NCI-H1092 (cell line): ENCODE measurements at places on chromosomes 3 and 15.

DNA sequence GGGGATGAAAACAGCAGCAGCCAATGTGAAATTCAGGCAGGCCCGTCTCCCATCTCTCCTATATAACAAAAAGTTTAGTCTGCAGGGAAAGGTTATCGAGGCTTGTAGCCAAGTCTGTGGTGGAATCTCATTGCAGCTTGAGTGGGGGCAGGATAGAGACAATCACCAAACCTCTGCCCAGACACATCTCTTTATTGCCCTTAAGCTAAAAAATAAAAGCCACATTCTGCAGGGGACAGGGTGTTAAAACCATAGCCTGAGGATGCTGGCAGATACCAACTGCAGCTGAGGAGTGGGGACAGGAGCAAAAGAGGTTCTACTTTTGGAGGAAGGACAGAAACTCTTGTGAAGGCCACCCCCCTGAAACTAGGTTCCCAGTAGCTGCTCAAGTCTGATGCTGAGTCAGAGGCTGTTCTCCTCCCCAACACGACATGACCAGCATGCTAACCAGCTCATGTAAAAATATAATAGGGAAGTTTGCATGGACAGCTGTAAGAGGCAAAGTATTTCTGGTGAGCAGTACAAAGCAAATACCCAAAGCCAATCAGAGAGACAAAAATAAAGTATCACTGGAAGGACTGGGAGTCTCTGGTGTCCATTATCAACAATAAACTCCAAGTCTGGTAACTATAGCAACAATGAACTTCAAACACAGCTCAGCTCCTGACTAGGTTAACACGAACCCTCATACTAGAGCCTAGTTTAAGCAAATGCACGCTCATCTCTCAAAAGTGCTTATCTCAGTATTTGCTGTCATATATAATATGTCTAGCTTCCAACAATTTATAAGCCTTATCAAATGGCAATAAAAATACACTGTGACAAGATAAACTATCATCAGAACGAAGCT is 362.2 kb upstream of the SLCO3A1 start:
- DNase-seq, result no peak

GRCh38 chr15:55277116-55277564 is 12.5 kb downstream of the RAB27A start:
- no peak for DNase-seq

DNA sequence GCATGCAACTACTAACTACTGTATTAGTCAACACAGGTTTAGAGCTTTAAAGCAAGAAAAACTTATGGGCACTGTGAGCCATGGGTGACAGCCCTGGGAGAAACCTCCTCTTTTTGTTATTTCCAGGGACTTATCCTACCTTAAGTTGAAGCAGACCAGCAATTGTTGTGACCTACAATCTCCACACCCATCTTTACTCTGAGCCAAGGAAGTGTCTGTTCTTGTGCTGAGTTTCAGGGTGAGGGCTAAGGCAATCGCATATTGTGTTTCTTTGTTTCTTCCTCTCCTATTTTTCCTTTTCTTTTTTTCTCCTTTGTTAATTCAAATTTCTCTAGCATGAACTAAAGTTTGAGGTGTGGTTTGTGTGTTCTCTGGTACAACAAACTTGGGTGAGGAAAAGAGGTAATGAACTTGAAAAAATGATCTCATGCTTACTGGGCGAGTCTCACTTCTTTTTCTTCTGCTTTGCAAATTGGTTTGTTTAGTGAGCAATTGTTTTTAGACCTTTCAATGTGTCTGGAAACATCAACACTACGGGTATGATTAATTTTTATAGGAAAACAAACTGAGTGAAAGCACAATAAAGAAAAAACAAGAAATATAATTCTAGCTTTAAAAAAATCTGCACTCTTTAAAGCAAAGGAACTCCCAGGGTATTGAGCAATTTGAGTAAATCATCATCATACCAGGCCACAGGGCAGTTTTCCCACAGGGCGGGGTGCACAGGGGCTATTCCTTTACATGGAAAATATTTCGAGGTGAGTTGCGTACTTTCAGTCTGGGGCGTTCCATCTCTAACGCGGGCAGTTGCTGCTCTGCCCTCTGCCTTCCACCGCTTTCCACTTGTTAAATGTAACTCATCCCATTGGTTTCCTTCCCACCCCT is 2.7 kb downstream of the UPK1B start:
- no peak for DNase-seq

DNA sequence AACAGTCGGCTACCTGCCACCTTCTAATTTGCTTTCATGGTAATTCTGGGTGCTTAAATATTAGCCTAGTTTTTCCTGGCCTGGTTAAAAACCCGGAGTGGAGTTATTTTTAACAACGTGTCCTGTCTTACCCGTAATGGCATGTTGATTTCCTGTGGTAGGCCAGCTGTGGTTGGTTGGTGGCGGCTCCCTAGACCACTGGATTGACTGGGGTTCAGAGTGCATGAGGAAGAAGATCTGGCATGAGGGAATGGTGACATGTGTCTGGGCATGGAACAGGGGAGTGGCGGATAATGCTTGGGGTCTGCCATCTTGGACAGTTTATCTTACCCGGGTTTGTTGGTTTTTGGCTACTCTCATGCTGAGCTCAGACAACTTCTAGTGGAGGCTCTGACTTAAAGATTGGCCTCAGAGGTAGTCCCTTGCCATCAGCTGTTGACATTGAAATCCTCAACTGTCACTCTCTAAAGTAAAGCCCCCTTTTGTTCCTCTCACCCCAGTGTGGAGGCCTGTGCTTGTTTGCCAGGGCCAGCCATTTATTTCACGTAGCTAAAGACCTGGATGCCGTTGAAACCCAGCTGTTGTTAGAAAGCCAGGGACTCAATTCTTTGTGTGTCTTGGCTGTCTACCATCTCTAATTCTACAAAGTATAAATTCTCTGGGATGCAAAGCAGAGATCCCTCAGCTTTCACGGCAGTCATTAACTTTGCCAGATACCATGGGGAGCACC is 81.6 kb downstream of the DNASE1L3 start:
- DNase-seq, result no peak

DNA sequence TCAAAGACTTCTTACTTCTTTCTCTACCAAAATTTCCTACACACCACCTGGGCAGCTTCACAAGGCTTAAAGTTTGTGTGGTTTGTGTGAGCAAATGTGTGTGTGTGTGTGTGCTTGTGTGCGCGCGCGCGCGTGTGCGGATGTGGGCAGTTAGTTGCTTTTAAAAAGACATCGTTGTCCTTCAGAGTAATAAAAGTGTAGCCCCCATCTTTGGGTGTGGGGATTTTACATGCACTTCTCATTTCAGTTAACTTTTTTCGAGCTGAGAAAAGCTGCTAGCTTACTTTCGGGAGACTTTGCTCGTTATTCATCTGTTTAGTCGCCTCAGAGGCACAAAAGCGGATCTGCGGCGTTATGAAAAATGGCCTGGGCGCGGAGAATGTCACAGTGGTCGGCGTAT is 36.0 kb downstream of the ZIC4 start:
- no peak for DNase-seq

DNA sequence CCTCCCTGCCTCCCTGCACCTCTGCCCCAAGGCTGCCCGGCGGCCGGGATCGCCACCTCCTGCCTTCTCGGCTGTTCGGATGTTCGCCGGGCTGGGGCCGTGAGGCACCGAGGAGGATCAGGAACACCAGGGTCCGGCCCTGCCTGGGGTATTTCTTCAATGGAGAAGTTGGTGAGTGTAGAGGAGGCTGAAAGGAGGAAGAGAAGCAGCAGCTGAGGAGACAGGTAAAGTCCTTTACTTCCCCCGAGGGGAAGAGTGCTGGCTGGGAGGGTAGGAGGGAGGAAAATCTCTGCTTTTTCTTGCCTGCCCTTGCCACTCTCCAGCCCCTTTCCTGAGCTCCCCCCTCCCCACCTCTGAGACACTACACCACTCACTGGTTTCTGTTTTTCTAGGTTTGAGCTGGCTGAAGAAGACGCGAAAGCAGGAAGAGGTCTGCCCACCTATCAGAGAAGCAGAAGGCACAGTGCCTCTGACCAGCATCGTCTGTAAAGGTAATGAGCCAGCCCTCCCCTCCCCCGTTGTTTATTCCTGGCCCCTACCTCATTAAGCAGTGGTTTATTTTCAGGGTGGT is 519 bp downstream of the ASB7 start:
- no peak for DNase-seq

DNA sequence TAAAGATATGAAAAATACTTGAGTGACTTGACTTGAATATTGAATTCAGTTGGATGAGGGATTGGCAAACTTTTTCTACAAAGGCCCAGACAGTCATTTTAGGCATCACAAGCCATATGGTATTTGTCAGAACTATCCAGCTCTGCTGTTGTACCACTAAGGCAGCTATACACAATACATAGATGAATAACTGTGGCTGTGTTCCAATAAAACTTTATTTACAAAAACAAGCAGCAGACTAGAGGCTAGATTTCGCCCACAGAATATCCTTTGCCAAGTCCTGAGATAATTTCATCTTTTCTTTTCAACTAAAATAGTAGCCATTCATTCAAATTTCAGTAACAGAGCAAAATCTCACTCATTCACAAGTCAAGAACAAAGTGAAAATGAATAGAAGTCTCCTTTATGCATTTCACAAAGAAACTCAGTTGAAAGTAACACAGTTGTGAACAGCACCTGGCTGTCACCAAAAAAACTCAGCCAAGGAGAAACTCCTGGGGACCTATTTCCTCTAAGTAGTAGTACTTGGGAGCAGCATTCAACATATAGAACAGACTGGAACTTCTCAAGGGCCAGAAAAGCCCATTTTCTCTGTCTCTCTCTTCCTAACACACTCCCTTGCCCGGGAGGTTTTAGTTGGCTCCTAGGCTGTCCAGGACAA is 56.3 kb downstream of the OSBPL10 start:
- DNase-seq, result no peak

DNA sequence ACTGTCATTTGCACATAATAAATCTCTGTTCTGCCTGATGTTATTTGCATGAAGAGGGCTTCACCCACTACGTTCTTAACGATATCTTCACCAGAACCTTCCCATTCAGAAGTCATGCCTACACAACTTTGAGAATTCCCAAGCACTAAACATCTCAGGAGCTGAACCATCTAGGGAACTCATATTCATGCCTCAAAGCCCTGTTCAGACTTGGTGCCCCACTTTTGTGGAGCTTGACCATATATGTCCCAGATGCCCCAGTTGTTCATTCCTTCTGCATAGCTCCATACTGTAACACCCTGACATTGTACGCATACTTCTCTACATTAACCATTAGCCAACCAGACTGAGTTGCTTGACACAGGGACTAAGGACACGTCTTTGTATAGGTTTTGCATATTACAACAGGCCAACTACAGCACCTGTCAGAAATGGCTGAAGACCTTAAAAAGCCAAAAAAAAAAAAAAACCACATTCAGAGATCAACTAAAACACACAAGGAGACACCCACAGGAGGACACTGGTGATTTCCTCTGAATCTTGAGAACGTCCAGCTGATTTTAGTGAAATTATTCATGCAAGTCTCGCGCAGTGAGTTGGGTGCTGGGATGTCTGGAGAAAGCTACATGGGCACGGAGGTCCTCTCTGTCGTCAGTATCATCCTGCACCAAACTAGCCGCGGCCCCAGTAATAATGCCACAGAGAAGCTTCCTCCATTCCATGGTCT is 141.4 kb downstream of the FOXP1 start:
- DNase-seq, result no peak

DNA sequence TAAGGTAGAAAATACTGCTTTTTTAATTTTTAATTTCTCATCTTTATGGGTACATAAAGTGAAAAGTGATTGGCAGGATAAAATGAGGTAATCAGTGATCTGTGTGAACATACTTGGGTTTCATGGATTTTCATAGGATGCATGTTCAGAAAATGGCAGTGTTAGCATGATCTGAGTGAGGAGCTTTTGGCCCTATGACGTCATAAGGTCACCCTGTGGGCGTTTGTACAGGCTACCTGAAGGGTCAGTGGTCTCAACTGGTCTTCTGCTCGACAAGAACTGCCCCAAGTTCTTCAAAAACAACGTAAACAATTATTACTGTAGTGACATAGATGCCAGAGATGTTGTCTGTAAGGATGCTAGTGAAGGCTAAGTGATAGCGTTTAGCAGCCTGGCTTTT is 124.5 kb upstream of the OSTN start:
- no peak for DNase-seq

DNA sequence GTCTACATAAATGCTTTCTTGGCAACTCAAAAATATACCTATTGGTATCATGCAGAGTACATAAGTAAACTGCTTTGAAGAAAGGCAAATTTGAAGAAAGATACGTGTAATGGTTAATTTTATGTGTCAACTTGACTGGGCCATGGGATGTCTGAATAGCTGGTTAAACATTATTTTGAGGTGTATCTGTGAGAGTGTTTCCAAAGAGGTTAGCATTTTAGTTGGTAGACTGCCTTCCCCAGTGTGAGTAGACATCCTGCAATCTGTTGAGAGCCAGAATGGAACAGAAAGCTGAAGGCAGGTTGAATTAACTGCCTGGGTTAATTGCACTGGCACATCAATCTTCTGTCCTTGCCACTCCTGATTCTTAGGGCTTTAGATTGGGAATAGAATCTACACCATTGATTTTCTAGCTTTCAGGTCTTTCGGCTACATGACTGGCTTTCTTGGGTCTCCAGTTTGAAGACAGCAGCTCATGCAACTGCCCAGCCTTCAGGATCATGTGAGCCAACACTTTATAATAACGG is 98.3 kb downstream of the CMSS1 start:
- DNase-seq, result no peak

GRCh38 chr3:159757341-159758060 is 231.1 kb upstream of the IL12A start:
- DNase-seq, result no peak

DNA sequence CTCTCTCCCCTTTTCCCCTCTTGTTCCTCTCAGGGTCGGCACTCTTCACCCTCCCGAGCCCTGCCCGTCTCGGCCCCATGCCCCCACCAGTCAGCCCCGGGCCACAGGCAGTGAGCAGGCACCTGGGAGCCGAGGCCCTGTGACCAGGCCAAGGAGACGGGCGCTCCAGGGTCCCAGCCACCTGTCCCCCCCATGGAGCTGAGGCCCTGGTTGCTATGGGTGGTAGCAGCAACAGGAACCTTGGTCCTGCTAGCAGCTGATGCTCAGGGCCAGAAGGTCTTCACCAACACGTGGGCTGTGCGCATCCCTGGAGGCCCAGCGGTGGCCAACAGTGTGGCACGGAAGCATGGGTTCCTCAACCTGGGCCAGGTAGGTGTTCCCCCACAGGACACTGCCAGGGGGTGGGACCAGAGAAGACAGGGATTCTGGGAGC is 7.2 kb downstream of the FURIN start:
- no peak for DNase-seq

GRCh38 chr3:190568036-190568435 is 54.2 kb downstream of the IL1RAP start:
- DNase-seq, result no peak

- DNase-seq, result no peak
Measured at GRCh38 chr3:176896640-176897039, 300.6 kb downstream of the TBL1XR1 start.

- no peak for DNase-seq
Measured at GRCh38 chr3:32438596-32439344, 47.1 kb downstream of the CMTM7 start.

GRCh38 chr15:64864068-64864467 is 22.4 kb downstream of the PLEKHO2 start:
- DNase-seq, result no peak

DNA sequence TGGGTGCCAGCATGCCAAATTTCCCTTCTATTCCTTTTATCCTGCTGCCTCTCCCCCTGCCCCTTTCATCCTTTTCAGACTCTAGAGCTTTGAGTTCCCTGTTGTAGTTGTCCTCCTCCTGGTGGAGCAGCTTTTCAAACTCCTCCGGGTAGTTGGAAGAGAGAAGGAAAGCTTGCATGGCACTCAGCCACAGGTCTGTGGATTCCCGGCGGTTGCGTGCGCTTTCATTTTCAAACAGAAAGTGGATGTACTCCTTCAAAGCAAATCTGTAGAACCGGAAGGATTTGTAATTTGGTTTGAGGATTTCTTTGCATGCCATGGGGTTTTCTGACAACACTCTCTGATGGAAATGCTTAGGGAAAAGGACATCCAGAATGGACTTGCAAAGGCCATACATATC is 68.1 kb upstream of the DCLK3 start:
- DNase-seq, result no peak
